ENCODE measurements at places on chromosomes 3 and 15.
A peak's percentile ranks its signal among the peaks of the same experiment; 100 is the strongest.

GRCh38 chr3:146529021-146529420 lies 15.4 kb downstream of the PLSCR1 start:
- no peak for DNase-seq

- DNase-seq, result no peak
These were observed 2.9 kb upstream of the MANF start for GRCh38 chr3:51382076-51382745.

- no peak for DNase-seq
These were observed 28.8 kb downstream of the WNT5A start for GRCh38 chr3:55458181-55458790.

- DNase-seq, result no peak
These were observed 182.2 kb downstream of the RAP2B start for GRCh38 chr3:153343988-153344782.

DNA sequence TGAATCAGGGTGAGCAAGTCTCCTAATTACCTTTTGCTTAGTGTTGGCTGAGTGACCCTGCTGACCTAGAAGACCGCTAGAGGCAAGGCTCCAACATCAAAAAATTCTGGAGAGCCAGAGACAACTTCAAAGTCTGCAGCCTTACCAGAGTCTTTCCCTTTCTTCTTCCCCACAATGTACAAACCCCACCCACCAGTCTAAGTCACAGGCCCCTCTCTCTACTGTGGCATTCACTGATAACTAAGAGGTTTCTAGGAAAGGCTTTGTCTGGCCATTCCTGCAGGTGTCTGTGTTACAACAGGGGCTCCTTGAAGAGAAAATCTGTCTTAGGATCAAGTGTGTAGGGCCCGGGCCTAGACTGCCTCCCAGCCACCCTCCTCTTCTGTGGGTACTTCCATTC lies 525 bp downstream of the MYH15 start:
- DNase-seq, result no peak

GRCh38 chr3:30980993-30981392 lies 86.5 kb upstream of the GADL1 start:
- DNase-seq, result no peak

- peak; percentile 75 for DNase-seq
These were observed 215.2 kb upstream of the ROBO2 start for GRCh38 chr3:76824658-76825240.

DNA sequence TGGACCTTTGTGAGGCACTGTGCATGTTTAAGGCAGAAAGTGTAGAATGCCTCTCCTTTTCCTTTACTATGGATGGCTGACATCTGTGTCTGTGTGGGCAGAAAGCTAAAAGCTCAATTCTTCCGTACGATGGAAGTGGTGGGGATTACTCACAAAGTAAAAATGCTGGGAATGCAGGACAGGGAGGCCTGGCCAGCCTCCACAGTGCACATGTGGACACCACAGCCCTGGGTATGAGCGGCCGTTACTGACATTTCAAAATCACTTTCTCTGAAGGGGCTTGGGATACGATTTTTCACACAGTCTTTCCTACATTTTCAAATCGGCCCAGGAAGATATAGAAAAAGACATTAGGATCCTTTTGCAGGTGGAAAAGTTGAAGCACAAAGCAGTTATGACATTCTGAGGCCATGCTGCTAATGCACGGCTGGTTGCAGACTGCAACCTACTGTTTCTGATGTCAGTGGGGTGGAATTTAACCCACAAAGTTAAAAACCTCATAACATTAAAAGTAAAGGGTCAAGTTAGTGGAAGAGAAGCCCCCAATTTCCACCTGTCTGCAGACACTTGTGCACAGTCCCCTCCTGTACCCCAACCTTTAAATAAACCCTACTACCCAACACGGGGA lies 27.9 kb downstream of the EHD4 start:
- DNase-seq, result peak; percentile 92

DNA sequence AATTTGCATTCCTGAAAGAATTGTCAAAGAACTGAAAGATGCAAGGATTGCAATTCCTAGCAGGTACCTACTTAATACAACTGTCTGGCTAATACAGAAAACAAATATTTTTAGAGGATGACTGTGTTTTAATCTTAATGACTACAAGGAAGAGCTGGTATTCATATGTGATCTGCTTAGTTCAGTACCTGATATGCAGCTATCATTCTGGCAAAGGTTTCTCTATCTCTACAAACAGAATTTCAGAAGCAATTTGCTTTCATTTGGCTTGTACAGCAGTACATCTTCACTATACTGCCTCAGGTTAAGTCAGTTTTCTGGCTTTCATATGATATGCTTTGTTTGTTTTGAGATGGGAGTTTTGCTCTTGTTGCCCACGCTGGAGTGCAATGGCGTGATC lies 51.3 kb downstream of the TBL1XR1 start:
- DNase-seq, result no peak

DNA sequence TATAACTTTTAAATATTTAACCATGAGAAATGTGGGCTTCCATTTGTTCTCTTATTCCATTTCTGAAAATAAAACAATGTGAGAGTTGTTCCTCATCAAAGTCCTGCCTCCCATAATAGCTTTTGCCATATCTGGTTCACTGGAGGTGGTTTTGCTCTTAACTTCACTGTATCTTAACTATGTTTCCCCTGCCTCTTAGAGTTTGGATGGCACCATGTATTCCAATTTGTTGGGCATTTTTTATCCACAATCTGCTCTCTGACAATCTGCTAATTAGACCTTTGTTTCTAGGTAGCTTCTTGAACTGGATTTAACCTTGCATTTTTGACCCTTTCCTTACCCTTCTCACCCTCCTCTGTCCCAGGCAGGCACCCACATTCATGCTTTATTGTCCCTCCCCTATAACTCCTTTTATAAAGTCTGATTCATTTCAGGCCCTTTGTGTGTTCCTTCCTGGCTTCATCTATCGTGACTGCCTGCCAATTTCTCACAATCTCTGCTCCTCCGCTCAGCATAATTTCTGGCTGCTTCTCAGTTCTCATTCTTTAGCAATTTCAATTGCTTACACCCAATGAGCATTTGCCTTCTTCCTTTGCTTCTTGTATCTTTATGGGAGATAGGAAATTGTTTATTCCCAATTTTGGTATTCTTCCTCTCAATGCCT lies 144.2 kb upstream of the ARHGEF26 start:
- DNase-seq, result no peak

- DNase-seq, result peak; percentile 88
These were observed 1.5 kb upstream of the SMAD3 start for GRCh38 chr15:67063689-67064606.

DNA sequence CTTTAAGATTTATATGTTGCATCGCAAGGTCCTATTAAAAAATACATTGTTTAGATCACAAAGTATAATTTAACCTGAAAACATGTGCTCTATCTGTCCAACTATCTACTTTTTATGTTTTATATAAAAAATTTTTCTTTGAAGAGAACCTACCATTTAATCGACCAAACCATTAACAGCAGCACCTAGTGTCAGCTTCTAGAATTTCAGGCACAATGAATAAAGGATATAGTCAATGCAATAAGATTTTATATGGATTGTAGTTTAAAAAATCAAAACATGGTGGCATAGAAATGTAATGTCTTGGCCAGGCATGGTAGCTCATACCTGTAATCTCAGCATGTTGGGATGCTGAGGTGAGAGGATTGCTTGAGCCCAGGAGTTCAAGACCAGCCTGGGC lies 313.7 kb downstream of the GAP43 start:
- DNase-seq, result no peak

DNA sequence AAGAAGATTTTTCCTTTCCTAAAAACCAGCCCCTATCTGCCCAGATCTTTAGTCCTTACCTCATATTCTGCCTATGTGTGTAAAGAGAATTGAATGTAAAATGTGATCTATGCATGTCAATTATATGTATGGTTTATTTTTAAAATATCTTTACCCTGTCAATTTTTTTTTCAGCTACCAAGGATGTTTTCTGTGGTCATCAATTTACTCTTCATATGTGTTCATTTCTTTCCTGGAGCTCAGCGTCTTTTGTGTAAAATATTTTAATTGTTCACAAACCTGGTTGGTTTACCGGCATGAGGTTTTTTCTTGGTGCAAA lies 1.7 kb upstream of the NR2F2 start:
- peak; percentile 11 for DNase-seq

GRCh38 chr3:3134750-3135448 lies 8.2 kb downstream of the TRNT1 start:
- peak; percentile 55 for DNase-seq

GRCh38 chr3:123100193-123100776 lies 33.5 kb downstream of the PDIA5 start:
- no peak for DNase-seq

DNA sequence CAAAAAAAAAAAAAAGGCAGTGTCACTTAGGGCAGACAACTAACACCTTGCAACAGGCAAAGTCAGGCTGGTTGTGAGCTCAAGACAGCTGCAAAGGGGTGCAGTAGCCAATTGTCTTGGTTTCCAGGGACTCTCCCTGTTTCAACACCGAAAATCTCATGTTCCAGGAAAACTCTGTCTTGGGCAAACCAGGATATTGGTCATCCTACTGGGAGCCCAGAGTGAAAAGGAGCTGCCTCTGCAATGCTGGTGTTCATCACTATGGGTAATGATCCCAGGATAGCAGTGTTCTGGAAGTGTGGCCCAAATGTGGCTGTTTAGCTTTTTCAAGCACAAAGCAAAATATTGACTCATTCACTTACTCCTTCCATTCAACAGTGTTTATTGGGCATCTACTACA lies 82.6 kb downstream of the ARHGAP31 start:
- DNase-seq, result no peak

DNA sequence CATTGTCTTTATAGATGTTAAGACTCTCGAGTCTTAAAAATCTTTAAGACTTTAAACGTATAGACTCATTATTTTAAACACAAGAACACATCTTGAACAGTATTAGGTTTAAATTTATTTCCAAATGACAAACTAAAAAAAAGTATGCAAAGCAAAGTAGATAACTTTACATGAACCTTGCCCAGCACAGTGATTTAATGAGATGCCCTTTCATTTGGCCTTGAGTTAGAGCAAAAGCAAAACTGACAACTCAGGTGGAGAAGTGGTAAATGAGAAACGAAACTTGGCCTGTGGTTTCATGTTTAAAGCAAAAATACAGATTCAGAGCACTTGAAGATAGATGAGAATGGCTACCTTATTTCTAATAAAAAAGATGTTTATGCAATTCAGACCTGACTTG lies 8.6 kb downstream of the GPR15 start:
- DNase-seq, result no peak

GRCh38 chr15:72982714-72983113 lies 69.5 kb upstream of the NEO1 start:
- no peak for DNase-seq

DNA sequence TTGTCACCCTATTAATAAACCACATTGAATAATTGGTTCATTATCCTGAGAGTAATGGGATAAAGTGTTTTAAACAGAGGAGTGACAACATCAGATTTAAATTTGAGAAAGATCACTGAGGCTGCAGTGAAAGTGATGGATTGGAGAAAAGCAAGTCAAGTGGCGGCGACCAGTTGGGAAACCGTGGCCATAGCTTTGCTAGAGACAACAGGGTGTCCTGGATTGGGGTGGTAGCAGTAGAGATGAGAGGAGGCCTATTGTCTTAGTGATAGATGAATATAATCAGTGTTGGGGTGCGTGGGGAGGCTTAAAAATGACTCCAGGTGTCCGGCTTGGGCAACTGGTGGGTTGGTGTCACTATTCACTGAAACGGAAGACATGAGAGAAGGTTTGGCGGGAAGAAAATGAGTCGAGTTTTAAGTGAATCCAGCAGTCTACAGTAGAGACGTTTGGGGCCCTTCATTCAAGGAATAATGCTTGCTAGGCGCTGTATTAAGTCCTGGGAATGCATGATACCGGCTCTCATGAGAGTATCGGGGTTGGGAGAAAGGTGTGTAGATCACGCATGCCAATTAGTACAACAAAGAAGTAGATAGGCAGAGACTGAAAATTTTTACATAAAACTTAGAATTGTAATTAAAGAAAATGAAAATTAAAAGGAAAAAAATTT lies 819 bp downstream of the NEK4 start:
- DNase-seq, result peak; percentile 18

- DNase-seq, result peak; percentile 73
These were observed 21.7 kb downstream of the RPLP1 start for GRCh38 chr15:69474291-69474690.

- no peak for DNase-seq
These were observed 1.5 kb downstream of the SERPINI1 start for GRCh38 chr3:167736997-167737396.

DNA sequence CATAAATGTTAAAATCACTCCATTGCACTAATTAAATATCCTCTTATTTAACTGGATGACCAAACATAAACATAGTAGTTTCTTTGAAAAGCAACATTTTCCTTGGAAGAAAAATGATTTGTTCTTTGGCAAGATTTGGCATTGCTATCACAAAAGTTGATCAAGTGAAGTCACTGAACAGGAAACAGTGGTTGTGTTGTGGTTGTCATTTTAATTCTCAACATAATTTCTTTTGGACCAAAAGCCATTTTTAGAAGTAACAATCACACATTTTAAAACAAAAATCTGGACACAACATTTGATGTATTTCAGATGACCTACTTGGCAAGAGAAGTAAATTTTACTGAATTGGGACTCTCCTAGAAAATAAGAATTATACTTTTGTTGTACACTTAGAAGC lies 872.3 kb downstream of the ROBO1 start:
- no peak for DNase-seq

GRCh38 chr3:14528081-14528480 lies 12.1 kb downstream of the GRIP2 start:
- DNase-seq, result no peak

DNA sequence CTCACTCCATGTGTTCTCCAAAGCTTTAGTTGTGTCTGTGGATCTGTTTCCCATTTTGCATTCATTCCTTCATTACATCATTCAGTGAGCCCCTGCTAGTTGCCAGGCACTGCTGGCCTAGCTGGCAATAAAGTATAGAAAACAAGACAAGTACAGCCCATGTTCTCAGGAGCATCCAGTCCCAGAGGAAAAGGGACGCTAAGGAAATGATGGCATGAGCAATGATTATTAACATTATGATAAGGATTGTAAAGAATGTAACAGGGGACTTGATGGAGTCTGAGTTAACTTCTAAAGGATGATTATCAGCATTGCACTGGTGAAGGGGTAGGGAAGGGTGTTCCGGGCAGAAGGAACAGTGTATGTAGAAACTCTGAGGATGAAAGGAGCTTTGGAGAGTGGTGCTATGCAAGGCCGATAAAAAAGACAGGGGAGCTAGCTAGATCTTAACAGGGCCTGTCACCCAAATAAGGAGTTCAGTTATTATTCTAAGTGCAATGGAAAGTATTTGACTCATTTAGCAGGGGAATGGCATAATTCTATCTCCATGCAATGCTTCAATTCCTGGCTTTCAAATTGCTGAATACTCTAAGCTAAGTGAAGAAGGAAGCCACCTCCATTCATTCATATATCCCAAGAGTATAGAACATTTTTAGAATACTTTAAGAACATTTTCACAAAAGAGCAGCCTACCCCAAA lies 258.2 kb upstream of the STT3B start:
- no peak for DNase-seq
